ENCODE measurements at places on chromosomes 6 and 20. TPM values are rescaled to one million over a fixed set of nuclear protein-coding genes. Genes with fewer than 3 reads are reported as not detected.

DNA sequence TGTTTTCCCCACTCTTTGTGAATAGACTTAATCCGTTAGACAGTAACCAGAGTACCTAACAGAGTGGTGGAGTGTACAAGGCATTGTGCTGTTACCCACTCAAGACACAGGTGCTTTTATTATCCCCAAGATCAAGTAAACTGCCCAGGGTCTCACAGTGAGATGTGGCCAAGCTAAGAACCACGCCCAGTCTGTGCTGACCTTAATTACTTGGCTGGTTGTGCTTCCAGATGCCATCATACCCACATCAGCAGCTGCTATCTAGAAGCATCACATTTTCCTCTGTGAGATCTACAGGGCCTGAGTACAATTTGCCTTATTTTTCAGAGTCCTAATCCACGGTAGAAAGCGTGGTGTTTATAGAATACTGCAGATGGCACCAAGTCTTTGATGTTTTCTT, 70.3 kb downstream of the GFRA4 start:
- no peak for DNase-seq

DNA sequence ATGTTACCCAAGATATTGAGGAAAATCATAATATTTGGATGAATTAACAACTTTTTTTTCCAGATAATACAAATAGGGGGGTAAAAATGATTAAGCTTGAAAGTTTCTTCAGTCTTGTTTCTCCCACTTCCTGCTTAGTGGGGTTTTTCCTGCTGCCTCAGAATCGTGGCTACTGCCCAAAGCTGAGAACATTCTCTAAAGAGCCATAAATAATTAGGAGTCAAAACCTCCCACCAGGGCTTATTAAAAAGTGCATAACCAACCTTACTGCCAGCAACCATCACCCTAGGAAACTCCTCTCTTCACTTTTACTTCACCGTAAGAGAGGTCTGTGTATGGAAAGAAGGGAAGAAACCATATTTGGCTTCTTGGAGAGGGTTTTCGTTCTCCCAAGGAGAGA, 9.0 kb upstream of the LCA5 start:
- DNase-seq = peak; percentile 54

- DNase-seq = no peak
Measured at GRCh38 chr20:13670160-13670559, 31.4 kb upstream of the TASP1 start.

GRCh38 chr6:35024551-35025054, 116.5 kb downstream of the TCP11 start:
- DNase-seq = peak; percentile 69

GRCh38 chr20:59823030-59823423, 110.4 kb downstream of the SYCP2 start:
- DNase-seq = no peak

DNA sequence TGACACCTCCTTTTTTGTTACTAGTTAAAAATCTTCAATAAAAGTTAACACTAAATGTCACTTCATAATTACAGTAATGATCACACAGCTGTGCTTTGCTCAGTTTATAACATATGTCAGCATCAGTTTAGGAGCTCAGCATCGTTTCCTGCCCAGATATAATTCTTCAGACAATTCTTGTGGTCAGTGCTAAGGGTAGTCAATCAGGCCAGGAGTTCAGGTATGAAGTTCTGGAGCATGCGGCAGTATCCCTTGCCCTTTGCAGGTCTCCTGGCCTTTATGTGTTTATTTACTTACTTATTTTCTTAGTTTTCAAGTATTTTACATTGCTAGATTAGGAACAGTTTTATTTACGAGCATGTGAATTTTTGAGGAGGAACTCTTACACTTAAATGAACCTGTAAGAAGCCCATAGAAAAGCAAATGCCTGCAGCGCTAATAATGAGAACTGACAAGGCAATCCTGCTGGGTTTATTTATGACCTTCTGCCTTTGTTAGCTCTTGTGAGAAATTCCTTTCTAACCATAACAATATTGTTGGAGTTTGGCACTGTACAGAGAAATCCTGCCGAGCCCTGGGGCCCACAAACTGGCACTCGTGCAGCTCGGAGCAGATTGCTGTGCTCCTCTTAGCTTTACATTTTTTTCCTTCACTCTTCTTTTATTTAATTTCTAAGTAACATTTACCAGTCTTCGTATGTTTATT, 252.8 kb downstream of the TMEM242 start:
- peak; percentile 63 for DNase-seq

DNA sequence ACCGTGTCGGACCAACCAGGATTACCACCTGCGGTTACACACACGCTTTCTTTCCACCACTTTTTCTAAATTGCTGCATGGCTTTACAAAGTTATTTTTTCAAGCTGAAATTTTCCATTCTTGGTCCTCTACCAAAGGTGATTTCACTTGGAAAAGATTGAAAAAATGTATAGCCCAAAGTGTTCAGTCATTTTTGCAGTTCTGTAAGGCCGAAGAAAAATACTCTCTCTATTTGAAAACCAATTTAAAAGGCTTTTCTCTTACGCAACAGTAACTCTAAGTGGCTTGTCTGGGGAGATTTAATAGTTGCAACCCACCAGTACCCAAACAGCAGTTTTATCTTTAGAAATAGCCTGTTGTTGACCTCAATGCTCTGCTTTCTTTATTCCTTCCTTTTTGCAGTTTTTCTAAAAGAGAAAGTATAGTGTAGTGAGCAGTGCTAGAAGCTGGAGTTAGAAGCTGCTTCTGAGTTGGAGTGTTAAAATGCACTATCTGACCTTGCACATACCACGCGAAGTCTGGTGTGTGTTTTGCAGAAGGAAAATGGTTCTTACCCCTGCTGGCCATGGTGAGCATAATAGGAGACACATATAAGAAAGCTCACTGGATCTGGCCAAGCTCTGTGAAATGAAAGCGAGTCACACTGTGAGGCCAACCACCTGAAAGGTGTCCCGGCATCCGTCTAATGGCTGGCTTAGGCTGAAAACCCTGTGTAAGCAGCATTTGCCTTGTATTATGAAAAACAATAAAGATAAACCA, 271.6 kb upstream of the PRND start:
- peak; percentile 68 for DNase-seq

DNA sequence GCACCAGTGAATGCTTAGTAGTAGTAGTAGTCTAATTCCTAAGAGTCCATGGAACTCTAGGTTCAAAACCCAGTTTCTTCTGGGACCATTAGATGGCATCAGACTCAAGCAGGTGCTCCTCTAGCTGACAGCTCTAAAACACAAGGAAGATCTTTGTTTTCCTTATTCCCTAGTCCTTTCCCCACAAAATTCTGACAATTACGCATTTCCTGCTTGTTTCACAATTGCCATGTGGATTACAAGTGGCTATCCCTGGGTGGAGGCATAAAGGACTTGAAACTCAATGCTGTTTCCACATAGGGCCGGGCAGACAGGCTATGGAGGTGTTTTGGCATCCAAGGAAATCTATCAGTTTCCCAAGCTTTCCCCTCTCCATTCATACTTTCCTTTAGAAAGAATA, 9.2 kb upstream of the HLA-DOB start:
- peak; percentile 32 for DNase-seq

DNA sequence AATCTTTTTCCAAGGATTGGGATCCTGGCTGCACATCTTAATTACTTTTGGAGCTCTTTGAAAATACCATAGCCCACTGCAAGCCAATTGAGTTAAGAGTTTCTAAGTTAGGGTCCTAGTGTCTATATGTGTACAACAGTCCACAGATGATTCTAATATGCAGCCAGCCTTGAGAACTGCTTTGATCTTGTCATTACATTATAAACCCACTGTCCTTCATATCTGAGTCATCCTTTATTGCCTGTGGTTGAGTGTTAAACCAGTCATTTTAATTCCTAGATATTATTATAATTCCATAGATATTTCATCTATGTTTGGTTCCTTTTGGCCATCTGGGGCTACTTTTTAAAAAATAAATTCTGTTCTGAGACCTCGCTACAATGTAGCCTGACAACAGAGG, 24.1 kb downstream of the MCM8 start:
- no peak for DNase-seq

DNA sequence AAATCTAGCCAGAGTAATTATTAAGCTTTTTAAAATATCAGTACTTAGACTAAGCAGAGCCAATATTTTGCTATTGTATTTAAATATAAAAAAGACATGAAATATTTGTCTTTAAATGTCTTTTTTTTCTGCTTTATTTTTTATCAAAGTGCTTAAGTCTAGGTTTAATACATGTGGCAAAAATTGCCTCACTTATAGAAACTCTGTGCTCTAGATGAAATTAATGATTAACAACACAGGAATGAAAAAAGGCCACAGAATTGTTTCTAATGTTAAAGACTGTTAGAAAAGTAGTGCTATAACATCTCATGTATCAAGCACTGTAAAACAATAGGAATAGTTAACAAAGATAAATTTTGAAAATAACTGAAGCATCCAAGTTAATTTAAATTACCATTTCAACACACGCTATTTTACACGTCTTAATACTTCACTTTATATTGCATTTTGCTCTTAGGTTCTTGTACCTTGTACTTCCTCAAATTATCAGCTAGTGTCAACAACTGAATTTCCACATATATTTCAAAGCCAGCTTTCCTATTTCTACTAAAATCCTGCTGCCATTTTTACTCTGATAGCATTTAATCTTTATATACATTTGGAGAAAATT, 1515.1 kb downstream of the HACE1 start:
- no peak for DNase-seq

- peak; percentile 85 for DNase-seq
Measured at GRCh38 chr6:140043762-140044378, 669.4 kb upstream of the CITED2 start.

GRCh38 chr6:101397199-101397598, 3.7 kb downstream of the GRIK2 start:
- DNase-seq = no peak

- DNase-seq = no peak
Measured at GRCh38 chr6:13226071-13226470, 102.3 kb downstream of the TBC1D7 start.

GRCh38 chr20:54083459-54083858, 13.1 kb upstream of the BCAS1 start:
- DNase-seq = no peak

DNA sequence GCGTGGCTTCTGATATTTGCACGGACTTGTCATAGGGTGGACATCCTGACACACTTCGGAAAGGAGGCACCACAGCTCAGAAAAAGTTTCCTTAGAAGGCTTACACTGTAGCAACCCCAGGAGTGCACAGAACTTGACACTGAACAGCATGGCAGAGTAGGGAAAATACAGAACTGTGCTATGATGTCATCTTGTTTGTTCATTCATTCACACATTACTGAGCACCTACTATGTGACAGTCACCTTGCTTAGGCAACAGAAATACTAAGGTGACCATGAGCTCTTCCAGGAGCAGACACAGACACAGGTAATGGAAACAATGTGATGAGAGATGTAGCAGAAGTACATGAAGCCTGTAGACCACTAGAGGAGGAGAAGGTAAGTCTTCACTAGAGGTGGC, 2.5 kb upstream of the PIGT start:
- DNase-seq = no peak

- no peak for DNase-seq
Measured at GRCh38 chr6:25103603-25104002, 167.8 kb upstream of the RIPOR2 start.

- DNase-seq = peak; percentile 73
Measured at GRCh38 chr20:35200267-35200666, 26.2 kb upstream of the MMP24 start.

GRCh38 chr6:143603455-143603854, 74.3 kb upstream of the PHACTR2 start:
- no peak for DNase-seq

DNA sequence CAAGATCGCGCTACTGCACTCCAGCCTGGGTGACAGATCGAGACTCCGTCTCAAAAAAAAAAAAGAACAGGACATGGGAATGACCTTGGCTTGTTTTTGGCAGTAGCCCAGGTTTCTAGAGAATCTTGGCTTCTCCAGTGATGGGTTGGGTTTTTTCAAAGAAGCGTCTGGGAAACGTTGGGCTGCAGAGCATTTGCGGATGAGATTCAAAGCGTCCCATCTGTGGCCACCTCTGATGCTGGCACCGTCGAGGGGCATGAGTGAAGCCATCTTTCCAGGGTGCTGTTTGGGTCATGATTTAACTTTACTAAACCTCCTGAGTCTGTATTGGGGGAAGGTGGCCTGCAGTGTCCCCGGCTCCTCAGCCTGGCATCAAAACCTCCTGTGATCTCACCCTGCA, 43.2 kb upstream of the SRF start:
- no peak for DNase-seq

DNA sequence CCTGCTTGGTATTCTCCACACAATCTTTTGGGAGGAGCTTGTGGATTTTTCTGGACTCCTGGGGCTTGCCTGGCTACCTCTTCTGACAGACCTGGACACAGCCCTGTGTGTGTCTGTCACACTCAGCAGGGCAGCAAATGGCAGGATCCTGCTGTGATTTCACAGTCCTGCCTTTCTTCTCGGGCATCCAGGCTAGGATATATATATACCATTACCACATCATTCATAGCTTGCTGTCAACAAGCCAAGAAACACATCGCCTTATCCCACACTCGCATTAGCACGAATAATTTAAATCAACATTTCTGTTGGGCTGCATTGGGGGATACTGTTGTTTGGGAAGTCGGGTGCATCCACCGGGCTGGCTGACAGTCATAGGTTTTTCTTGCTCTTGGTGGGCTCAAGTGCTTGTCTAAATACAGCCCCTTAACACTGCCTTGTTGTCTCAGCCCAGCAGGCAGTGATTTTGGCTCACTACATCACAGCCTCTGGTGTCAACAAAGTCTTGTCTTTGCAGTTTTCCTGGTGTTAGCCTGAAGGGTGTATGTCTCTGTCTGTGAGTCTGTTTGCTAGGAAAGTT, 154.9 kb upstream of the FERMT1 start:
- DNase-seq = no peak

DNA sequence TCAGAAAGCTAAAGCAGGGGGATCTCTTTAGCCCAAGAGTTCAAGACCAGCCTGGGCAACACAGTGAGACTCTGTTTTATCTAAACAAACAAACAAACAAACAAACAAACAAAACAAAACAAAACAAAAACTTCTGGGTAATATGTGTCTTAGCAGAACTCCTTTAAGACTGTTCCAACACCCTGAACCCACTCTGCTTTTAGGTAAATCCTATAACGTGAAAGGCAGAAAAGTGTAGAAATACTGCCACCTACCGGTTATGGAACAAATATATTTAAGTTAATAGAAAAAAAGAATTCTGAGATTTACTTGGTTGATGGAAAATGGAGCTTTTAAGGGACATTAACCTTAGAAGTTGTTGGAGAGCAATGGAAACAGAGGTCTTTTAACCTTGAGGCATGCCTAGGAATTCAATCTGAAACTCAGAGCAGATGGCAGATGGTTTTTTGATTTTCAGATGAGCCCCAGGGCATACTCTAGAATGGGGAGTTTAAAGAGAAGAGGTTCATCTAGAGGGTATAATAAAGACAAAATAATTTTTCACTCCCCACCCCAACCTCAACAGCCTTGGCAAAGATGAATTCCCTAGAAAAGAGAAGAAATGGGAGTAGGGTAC, 38.5 kb downstream of the SOD2 start:
- DNase-seq = peak; percentile 35

GRCh38 chr20:49713753-49714712, at the start of gene B4GALT5:
B4GALT5 (minus strand) TSS chr20:49713878; CDS start chr20:49713690, 188 bp downstream.
- peak; percentile 31 for DNase-seq

SLCO4A1 gene
- total RNA-seq = 34.8 TPM

PXT1 gene
- total RNA-seq = not detected

DNMT3B gene
- total RNA-seq = 6.2 TPM

WFDC5 gene
- not detected for total RNA-seq

HLA-DRB1 gene
- not detected for total RNA-seq
